Heart left ventricle (tissue), 16 donors: ENCODE measurements at places on chromosomes 4 and X. TPM values are rescaled to one million over a fixed set of nuclear protein-coding genes. Genes with fewer than 3 reads are reported as not detected.

The STS gene
- total RNA-seq: 7.7 TPM

The MAGEA11 gene
- not detected for total RNA-seq

The SPANXN3 gene
- total RNA-seq: not detected

The MORC4 gene
- total RNA-seq: 2.6 TPM

The FGFR3 gene
- 4.4 TPM for total RNA-seq

The VSIG1 gene
- total RNA-seq: not detected

The CDK16 gene
- total RNA-seq: 143 TPM

The USP26 gene
- total RNA-seq: not detected

- no peak for DNase-seq
Observed at GRCh38 chr4:183797445-183798300, 107.4 kb upstream of the STOX2 start.

DNA sequence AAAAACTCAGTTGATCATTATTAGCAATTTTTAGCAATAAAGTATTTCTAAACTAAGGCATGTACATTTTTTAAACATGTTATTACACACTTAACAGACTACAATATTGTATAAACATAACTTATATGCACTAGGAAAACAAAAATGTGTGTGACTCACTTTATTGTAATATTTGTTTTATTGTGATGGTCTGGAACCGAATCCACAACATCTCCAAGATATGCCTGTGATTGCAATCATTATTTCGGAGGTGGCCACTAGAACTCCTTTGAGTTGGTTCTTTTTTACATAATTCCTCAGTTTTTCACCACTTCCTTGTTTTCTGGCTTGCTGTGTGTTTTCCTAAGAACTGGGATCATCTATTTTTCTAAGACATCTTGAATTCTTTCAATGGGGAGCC is 53.7 kb downstream of the FBXW7 start:
- DNase-seq: no peak

- DNase-seq: no peak
Observed at GRCh38 chr4:144989306-144989705, 108.7 kb downstream of the ANAPC10 start.

DNA sequence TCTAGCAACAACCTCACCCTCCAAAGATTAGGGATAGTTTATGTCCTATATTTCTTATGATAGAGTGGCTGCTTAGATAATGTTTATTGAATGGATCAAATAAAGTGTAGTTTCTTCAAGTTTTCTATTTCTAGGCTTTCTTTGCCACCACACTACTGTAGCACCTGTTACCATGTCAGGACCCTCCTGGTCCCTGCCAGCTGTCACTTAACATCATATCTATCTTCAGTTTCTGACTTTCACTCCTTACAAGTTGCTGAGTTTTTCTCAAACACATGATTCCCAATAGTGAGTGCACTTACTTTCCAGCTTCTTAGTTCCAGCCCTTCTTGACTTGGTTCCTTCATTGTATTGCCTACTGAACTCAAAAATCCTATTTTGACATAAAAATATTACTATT is 593.9 kb upstream of the PITX2 start:
- no peak for DNase-seq

GRCh38 chrX:53031380-53031779 is 17.2 kb upstream of the GPR173 start:
- DNase-seq: no peak

DNA sequence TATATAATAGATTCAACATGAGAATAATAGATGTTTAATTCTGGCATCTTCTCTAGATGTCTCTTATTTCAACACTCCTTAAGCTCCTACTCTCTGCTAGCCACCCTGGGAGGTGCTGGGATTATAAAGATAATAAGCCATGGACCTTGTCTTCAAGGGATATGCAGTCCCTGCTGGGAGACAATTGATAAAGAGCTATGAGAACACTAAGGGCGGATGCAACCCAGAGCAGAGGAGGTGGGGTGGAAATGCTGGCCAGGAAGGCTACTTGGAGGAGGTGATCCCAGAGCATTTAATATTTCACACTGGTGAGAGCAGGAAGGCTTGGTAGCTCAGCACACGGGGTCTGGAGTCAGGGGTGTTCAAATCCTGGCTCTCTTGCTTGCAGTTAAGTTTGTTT is 18.3 kb upstream of the PGRMC2 start:
- no peak for DNase-seq

- DNase-seq: no peak
Observed at GRCh38 chr4:120769227-120769626, 153.3 kb downstream of the PRDM5 start.

DNA sequence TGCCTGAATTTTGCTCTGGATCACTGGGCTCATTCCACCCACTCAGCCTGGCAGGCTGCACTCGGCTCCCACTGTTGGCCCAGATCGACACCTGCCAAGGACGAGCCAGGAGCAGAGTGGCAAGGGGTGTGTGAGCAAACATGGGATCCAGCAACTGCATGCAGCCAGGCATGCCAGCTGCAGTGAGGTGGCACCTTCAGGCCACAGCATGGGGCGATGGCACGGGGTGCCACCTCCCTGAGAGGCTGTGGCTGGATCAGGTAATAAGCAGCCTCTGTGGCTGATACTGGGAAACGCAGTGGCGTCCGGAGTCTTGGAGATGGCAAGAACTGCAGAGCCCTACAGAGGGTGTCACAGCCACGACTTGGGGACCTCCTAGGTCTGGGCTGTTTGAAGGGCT is 244.5 kb upstream of the FSTL5 start:
- DNase-seq: no peak

DNA sequence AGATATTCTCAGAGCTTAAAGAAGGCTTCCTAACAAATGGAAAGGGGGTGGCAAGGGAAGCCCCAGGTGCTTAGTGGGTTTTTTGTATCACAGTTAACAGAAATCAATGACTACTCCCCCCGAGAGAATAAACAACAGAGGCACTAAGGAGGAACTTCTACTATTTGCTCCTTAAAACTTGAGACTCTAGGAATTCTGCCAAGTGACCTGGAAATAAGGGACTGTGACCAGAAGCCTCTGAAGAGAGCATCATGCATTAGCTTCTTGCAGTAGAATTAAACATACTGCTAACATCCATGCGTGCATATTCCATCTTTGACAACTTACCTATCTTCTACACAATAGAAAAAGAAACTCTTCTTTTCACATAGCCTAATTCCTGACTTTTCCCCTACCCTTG is 86.8 kb downstream of the CAMK2D start:
- DNase-seq: no peak
